ENCODE measurements at places on chromosomes 3 and 15.

- DNase-seq = no peak
Measured at GRCh38 chr3:71047616-71048531, 535.7 kb downstream of the FOXP1 start.

DNA sequence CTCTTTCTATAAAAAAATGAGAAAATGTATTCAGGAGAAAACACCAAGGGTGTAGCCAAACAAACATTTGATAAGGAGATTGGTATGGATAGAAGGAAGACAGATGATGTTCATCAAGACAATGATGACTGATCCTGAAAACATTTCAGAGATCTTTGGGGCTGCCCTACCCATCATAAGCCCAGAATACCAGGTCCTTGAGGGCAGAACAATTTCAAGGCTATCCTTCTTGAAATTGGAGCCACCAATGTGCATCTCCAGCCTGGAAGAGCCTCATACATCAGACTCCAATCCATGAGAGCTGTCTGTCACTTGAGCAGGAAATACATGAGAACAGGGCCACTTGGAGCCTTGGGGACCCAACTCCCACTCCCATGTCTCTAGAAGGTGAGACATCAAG lies 89.5 kb upstream of the ANKRD28 start:
- no peak for DNase-seq

- no peak for DNase-seq
Measured at GRCh38 chr15:88635318-88635717, 3.5 kb upstream of the ISG20 start.

DNA sequence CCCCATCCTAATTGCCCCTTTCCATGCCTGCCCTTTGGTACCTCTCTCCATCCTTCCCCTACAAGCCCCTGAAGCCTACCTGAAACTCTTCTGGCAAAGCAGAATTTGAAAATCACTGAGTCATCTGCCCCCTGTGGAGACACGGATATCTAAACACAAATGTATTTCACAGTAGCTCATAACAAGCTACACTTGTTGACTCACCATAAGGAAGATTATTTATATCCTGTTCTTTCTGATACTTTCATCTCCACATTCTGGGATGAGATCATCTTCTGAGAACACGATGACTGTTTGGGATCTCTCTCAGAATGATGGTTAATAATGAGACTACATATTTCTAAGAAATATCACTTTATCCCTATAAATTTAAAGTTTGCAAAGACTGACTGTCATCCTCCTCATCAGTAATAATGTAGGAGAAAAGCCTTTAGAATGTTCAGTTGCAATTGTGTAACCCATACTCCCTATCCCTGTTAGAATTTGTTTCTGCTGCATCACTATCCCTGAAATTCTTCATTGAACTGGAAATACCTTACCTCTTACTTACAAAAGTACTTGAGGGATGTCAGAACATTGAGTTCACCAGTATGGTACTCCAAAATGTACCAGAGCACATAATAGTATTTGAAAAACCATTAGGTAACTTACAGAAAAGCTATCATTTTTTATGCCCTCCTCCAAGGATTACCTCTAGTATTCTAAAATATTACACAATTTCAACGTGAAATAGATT lies 116.1 kb upstream of the IL12A start:
- DNase-seq = no peak

DNA sequence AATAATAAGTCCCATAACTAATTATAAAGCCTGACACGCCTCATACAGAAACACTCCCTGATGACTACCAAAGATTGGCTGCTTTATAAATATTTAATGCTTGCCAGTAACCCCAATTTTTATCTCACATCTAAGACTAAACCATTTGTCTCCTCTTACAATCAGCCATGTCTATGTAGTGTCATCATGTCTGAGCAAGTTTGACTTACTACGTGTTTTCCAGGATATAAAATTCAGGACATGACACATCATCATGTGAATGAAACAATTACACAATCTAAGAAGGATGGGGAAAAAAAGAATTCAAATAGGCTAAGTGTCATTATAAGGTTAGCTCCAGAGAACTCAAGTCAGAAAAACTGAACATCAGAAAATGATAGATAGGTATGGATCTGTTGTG lies 208.7 kb downstream of the MECOM start:
- no peak for DNase-seq
